ENCODE measurements at places on chromosomes 1 and 21. TPM values are rescaled to one million over a fixed set of nuclear protein-coding genes. Genes with fewer than 3 reads are reported as not detected.

GRCh38 chr1:46772571-46772970 is 26.3 kb upstream of the CYP4B1 start:
- DNase-seq: peak; percentile 54

- DNase-seq: no peak
Observed at GRCh38 chr1:222275001-222275728, 272.7 kb downstream of the HHIPL2 start.

Gene ACTA1
- total RNA-seq: not detected

DNA sequence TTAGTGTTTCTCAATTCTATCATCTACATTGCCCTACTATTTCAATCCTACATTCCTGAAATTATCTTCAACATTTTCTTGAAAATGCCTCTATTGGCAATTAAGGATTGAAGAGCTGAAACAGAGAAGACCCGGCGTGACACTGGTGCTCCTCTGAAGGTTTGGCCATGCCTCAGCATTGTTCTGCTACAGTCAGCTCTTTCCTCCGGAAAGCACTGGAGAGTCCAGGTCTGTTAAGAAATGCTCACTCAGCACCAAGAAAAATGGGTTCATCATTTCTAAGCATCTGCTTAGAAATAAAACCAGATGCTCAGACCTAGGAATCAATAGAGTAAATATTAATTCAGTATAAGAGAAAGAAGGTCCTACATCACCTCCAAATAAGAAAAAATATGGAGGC is 58.8 kb downstream of the WARS2 start:
- no peak for DNase-seq

Gene CELA3B
- not detected for total RNA-seq

Gene HCRTR1
- not detected for total RNA-seq

DNA sequence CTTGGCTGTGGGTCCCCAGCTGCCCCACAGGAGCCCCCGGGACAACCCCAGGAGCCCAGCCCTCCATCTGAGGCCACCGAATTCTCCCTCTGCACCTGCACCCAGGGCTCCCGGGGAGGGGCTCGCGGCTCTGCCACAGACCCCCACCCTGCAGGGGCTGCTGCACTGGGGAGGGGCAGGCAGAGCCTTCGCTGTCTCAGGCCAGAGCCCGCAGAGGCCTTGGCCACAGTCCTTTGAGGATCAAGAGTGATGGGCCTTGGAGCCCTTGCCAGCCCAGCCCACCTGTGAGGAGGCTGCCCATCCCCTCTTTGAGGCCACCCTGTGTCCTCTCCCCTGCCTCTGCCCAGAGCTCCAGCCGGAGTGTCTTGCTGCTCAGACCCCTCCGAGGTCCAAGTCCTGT is 6.5 kb downstream of the PERM1 start:
- no peak for DNase-seq

DNA sequence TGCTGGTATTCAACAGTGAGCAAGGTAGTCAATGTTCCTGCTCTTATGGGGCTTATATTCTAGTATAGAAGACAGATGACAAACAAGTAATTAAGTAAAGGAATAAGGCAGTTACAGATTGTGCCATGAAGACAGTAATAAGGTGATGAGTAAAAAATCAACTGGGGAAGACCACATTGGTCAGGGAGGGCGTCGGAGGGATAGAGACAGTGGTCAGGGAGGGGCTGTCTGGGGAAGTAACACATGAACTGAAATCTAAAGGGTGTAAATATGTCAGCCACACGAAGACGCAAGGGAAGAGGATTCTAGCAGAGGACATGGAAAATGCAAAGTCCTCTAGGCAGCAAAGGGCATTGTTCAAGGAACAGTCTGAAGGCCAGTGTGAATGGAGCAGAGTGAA is 10.1 kb downstream of the IL12RB2 start:
- no peak for DNase-seq

- DNase-seq: no peak
Observed at GRCh38 chr1:22763487-22764200, 53.0 kb downstream of the EPHB2 start.

Gene ZFP69
- total RNA-seq: 3.1 TPM

- DNase-seq: no peak
Observed at GRCh38 chr21:15552914-15553494, 176.8 kb upstream of the USP25 start.

- DNase-seq: no peak
Observed at GRCh38 chr1:94105957-94106529, 14.9 kb downstream of the ABCA4 start.

- no peak for DNase-seq
Observed at GRCh38 chr21:37130971-37131370, 57.9 kb downstream of the TTC3 start.

DNA sequence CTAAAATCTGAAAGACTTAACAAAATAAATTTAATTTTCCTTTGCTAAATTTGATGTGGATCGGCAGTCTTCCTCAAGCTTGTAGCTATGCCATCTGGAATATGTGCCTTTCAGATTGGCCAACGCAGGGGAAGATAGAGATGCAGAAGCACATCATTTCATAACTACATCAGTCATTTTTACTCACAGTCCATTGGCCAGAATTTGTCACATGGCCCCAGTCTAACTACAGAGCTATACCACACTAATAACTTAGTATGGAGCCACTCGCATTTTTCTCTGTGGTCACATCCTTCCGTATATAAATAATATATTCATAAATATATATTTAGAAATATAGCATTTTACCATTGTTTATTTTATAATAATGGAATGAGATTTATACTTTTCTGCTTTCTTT is 59.0 kb upstream of the PRRX1 start:
- DNase-seq: no peak

DNA sequence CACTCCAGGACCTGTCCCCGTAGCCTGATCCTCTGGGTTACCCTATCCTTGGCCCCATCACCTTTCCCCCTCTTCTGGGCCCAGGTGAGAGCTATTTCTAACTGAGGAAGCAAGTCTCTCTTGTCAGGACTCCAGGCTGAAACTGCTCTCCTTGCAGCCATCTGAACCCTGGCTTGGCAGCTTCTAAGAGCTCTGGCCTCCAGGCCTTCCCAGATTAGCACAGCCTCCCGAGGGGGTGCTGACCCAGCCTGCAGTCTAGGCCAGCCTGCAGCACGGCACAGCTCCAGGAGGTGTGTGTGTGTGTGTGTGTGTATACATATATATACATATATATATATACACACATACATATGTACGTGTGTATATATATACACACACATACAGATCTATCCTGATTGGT is 17.4 kb downstream of the CACNA1S start:
- no peak for DNase-seq

GRCh38 chr1:230104395-230105244 is 37.6 kb downstream of the GALNT2 start:
- peak; percentile 84 for DNase-seq

GRCh38 chr1:179038528-179039281 is 13.0 kb downstream of the FAM20B start:
- no peak for DNase-seq

Gene MANEAL
- 2.7 TPM for total RNA-seq

DNA sequence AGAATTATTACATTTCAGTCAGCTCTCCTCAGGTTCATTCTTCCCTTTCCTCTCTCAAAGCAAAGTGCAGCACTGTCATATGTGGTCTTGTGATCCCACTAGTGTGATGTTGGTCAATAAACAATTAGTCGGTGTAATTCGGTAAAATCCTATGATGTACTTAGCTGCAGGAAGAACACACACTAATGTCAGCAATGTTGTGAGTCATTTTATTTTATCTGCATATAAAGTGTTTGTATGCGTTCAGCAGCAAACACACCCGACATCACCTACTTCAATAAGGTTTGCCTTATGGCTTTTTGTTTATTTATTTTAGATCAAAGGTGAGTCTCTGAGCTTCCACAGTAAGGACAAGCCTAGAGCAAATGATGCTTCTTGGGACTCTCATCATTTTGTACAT is 47.8 kb downstream of the PTPN14 start:
- no peak for DNase-seq

Gene ANGPTL3
- not detected for total RNA-seq

DNA sequence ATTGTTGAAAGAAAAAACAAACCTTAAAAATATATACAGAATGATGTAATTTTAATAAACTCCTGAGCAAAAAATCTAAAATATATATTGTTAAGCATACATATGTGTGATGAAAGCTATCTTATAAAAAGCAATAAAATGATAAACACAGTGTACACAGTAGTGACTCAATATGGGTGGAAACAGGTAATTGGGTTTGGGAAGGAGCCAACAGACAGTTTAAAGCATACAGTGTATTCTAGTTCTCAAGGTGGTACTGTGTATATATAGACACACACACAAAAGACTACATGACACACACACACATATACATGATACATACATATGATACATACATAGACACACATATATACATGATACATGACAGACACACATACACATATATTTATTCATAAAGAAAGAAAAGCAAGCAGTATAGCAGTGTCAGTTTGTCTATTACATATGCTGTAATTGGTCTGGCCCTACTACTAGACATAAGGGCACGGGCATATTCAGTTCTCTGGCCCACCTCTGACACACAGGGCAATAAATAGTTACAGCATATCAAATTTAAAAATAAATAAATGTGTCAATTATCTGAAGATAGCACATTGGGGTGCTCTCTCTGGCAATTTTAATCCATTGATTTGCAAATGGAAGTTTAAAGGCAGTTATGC is 330.2 kb downstream of the S1PR1 start:
- DNase-seq: no peak

- DNase-seq: no peak
Observed at GRCh38 chr1:37033355-37034101, 787 bp downstream of the GRIK3 start.

DNA sequence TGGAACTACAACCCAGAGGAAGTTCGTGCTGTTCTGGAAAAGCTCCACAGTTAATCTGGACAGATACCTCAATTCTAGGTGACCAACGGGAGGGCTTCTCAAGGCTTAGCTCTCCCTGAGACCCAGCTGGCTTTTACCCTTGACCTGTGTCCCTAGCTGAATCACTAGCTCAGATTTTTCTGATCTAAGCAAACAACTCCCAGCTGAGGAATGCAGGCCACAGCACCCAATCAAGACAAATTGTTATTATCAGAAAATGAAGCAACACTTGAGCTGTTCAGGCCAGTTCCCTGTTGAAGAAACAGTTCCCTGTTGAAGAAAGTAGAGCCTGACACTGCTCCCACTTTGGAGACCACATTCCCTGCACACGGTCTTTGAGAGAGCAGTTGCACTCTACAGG is 16.0 kb downstream of the DIO1 start:
- no peak for DNase-seq

DNA sequence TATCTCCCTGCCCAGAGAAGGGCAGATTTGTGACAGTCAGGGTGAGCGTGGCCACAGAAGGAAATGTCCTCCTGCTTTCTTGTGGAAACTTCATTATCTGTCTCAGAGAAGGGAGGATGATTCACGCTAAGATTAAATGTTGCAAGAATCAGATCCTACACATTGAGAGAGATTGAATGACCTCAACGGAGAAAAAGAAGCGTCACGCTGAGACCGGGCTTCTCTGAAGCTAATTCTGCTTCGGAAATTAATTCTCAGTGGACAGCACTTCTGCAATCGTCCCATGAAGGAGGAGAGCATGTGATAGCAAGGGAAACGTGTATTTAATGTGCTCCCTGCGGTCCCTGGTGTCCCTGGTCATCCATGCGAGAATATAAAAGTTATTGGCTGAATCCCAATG is 19.8 kb upstream of the C1orf21 start:
- no peak for DNase-seq

Gene HRNR
- total RNA-seq: not detected

DNA sequence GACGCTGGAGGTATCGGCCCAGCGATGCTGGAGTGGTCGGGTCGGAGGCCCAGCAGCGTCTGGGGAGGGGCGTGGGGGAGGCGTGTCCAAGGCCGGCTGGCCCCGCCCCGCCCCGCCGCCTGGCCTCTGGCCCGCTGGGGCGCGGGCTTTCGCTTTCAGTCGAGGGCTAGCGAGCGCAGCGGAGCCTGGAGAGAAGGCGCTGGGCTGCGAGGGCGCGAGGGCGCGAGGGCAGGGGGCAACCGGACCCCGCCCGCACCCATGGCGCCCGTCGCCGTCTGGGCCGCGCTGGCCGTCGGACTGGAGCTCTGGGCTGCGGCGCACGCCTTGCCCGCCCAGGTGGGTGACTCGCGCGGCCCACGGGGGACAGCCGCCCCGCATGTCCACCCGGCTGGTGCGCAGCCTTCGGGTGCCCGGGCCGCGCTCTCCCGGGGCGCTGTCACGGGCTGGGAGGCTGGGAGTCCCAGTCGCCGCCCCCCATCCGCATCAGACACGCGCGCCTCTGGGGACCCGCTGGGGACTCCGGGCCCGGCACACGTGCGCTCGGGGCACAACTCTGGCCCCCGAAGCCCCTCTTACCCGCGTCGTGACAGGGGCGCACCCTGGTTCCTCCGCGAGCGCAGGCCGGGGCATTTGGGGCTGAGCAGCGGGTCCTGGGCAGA is at the start of gene TNFRSF1B:
TNFRSF1B (plus strand) TSS at position 158 of the 659 bp plus-strand sequence; CDS start at position 259, 101 bp downstream.
- DNase-seq: peak; percentile 95

DNA sequence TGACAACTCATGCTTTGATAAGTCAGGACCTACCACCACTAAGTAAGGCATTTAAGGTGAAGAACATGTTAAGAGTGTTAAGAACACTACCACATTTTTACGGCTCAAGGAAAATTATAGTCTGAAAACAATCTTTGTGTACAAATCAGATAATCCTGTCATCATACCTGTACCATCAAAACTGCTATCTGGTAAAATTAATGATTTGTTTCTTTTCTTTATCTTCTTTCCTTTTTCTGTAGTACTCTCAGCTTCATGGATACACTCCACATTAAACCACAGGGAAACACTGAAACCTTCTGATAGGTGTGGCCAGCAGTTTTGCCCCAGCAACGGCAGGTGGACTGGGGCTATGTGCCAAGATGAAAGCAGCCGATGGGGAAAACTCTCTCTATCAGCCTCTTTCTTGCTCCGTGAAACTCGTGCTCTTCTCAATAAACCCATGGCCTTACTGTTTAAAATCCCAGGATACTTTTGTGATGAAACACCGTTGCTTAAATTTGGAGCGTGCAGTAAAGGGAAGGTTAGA is 75.1 kb downstream of the LYST start:
- DNase-seq: no peak

- no peak for DNase-seq
Observed at GRCh38 chr1:94884507-94884906, 42.4 kb downstream of the CNN3 start.

- no peak for DNase-seq
Observed at GRCh38 chr1:193592317-193592716, 405.9 kb upstream of the B3GALT2 start.

GRCh38 chr1:235275836-235276235 is 52.1 kb downstream of the ARID4B start:
- DNase-seq: peak; percentile 54

- DNase-seq: no peak
Observed at GRCh38 chr1:20551945-20552727, at the start of gene FAM43B. TSS of gene FAM43B (plus strand) at chr1:20552573. CDS start at chr1:20552974, 401 bp downstream.

DNA sequence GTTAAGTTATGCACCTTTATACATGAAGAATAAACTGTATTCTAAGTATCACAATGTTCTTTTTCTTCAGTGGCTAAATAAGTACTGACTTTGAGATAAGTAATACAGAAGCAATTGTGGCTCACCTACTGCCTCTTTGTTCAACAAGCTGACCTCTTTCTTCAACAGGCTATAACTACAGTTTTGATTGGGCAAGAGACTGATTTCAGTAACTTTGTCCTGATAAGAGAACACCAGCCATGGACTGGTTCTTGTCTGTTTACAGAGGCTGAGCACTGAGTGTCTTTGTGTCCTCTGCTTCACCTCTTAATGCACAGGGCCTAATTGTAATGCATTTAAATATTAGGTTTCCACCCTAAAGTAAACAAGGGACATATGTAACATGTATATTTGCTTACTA is 34.6 kb upstream of the PDE4B start:
- no peak for DNase-seq

- peak; percentile 53 for DNase-seq
Observed at GRCh38 chr1:50724626-50725286, 235.3 kb downstream of the FAF1 start.

- DNase-seq: no peak
Observed at GRCh38 chr21:46157987-46158451, 2.6 kb upstream of the FTCD start.

Data from activated CD4-positive, alpha-beta T cell treated with anti-CD3 and anti-CD28 coated beads, Interleukin-2, amount 10 ng/mL, durations not matched to agents 24 days and 14 days (primary cell).